ENCODE measurements at places on chromosomes 5 and 9. TPM values are rescaled to one million over a fixed set of nuclear protein-coding genes. Genes with fewer than 3 reads are reported as not detected.

The PPP3R2 gene
- total RNA-seq: not detected

GRCh38 chr9:18606281-18606680, 132.3 kb downstream of the ADAMTSL1 start:
- peaks cover 12% of the 10 kb centered on the region for H3K4me1 ChIP-seq
- H3K27me3 ChIP-seq: no peaks in the 10 kb centered on the region
- DNase-seq: no peak
- no peak overlapping the region for H3K4me3 ChIP-seq
- no peaks in the 10 kb centered on the region for H3K36me3 ChIP-seq
- H3K27ac ChIP-seq: no peak overlapping the region

DNA sequence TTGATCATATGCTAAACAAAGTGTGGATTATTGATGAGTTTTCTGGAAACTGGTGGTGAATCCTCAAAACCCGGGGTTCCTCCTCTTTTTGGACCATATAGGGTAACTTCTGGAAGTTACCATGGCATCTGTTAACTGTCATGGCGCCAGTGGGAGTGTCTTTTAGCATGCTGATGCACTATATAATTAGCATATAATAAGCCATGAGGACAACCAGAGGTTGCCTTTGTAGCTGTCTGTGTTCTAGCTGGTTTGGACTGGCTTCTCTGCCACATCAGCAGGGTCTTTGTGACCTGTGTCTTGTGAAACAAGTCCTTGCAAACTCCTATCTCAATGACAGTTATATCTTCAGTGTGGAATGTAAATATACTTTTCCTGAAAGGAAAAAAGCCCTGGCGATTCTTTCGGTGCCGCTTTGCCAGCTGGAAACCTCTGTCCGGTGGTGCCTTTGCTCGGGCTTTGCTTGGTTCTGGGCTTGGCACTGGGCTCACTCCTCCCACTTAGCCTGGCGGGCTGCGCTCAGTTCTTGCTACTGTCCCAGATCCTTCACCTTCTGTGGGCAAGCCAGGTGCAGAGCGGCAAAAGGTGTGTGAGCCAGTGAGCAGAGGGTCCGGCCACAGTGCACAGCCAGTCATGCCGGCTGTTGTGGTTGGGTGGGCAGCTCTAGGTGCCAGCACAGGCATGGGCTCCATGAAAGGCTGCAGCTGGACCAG, 20.4 kb downstream of the NXNL2 start:
- no peaks in the 10 kb centered on the region for H3K27me3 ChIP-seq
- no peak overlapping the region for H3K27ac ChIP-seq
- no peaks in the 10 kb centered on the region for H3K4me1 ChIP-seq
- H3K36me3 ChIP-seq: peaks cover 2% of the 10 kb centered on the region

DNA sequence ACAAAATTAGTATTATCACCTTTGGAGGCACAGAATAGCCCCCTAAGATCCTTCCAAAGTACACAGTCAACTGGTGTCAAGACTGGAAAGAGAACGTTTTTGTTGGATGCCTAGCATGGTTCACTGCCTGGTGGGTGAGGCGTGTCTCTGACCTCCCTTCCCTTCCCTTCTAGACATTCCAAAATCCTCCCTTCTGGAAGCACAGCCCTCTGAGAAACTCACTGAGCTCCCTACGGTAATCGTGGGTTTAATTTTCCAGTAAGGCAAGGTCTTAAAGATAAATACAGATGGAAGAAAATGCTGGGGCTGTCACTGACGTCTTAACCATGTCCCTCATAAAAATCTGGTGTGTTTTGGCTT, 138.8 kb downstream of the LIFR start:
- H3K27ac ChIP-seq: no peak overlapping the region
- no peak for DNase-seq
- peaks cover 5% of the 10 kb centered on the region for H3K27me3 ChIP-seq
- H3K4me1 ChIP-seq: peaks cover 23% of the 10 kb centered on the region
- no peak overlapping the region for H3K4me3 ChIP-seq
- H3K36me3 ChIP-seq: no peaks in the 10 kb centered on the region
